ENCODE measurements at places on chromosomes 7 and 10.
A peak's percentile ranks its signal among the peaks of the same experiment; 100 is the strongest.

- no peak for DNase-seq
Observed at GRCh38 chr7:158476331-158476932, 111.2 kb downstream of the PTPRN2 start.

DNA sequence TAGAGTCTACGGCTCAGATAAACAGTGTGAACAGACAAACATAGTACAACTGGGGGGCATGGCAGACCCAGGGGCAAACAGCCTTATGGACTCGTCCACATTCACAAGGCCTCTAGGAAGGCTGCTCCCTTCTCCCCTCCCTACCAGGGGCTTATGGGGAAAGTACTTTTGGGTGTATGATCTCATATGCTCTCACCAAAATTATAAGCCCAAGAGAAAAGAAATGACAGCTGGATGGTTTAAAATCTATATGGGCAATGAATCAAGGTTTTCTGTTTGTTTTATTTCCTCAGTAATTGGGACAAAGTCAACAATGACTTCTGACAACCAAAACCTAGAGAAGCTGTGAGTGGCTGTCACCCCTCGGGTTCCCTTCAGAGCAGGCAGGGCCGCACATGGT is 144.4 kb downstream of the PKD1L1 start:
- DNase-seq, result no peak

GRCh38 chr10:209357-209756 is 74.1 kb downstream of the ZMYND11 start:
- DNase-seq, result no peak

DNA sequence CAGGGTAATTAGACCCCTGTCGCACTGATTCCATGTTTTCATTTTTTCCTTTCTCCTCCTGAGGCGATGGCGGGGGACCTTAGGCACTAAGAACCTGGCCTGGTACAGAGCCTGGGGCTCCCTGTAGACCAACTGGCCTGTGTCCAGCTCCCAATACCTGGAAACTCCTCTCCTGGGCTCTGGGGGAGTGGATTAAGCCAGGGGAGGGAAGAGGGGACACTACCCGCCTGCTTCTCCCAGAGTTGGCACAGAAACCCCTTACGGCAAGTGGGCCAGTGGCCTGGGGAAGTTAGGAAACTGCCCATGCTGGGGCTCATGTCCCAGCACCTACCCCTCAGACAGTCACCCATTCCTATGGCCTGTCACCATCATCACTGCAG is 121.6 kb downstream of the GRID1 start:
- no peak for DNase-seq

GRCh38 chr10:12629767-12630165 is 280.4 kb downstream of the CAMK1D start:
- no peak for DNase-seq

DNA sequence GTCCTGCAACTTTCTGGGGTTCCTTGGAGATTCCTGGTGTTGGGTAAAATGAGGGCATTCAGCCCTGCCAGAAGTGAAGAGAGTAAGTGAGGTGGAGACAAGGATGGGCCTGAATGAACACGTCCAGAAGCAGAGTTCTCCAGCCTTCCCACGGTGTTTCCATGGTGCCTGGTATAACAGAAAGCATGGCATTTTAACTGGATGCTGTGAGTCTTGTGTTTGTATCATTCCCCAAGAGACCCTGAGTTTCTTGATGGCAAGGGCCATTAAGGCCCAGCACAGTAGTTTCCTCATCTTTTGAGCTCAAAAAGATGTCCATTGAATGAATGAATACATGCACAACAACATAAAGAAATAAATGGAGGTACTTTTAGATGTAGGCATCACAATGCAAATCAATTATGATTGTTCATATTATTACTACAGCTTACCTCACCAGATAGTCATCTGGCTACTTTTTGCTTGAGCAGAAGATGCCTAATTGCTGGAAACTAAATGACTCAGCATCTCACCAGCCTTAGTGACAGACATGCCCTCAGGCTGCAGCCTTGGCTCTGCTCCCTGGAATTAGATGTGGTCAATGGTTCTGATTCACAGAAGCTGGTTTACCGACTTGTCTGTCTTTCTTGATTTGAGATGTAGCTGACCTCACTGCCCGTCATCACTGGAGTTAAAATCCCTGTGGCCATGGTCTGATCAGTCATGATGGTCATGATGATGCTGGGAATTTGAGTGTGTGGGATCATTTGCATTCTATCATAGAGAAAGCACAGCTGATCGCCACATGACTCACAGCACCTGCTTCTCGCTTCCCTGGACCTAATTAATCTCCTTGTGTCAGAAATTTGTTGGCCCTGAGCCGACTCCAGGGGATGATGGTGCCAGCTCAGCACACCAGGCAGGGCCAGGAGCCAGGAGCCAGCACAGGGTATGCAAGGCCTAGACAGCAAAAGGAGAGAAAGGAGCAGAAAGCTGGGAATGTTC is 83.9 kb downstream of the CXCL12 start:
- peak; percentile 96 for DNase-seq

GRCh38 chr7:54345746-54346145 is 196.4 kb upstream of the VSTM2A start:
- DNase-seq, result no peak

DNA sequence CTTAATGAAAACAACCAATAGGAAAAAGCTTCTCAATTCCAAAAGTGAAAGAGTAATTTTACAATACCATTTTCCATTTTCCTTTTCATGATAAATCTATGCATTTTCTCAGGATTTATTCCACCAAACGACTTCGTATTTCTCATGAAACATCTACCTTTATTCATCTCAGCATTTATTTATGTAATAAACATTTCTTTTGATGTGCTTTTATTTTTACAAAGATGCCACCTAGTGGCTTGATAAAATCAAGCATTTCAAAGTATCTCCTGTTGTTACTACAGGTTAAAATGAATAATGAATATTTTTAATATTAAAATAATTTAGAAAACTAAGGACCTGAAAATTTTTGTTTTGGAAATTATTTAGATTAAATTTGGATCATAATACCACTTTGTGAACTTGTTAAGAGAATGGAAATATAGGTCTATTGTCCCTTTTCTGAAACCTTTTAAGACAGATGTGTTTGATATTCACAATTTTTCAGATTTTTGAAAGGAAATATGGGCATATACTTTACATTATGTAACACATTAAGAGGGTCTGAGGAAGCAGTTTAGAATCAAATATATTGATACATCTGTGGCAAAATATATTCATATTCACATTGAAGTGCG is 2.7 kb upstream of the IQUB start:
- no peak for DNase-seq

DNA sequence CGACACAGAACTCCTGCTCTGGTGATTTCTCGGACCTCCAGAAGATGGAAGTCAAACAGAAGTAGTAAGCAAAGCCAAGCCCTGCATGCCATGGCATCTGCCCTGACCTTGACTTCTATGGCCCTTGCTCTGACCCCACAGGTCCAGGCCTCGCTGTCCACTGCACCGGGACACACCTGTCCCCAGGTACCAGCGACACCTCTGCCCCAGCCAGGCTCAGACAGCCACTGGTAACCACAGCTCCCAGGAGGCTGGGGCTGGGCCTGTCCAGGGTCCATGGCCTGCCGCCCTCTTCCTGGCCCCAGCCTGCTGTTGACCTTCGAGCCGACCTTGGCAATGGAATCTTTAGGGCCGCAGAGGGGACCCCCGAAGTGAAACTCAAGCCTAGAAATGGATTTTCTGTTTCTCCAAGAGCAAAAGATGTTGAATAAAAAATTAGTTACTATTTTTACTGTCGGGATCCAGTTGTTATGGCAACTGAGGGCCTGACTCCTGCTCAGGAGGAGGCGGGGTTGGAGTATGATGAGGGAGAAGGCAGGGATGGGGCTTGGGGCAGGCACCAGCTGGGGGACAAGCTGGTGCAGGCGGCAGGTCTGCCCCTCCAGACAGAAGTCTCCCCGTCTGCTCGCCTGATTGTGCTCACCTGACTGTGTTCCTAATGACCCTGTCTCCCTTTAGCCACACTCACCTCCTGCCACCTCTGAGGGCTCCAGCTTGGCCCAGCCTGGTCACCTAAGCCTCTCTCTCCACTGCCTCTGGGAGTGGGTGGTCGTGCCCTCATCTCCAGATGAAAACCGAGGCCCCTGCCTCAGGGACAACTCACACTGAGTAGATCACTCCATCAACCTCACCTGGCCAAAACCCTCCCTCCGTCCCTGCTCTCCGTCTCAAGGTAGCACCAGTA is 4.1 kb upstream of the MMD2 start:
- no peak for DNase-seq

- no peak for DNase-seq
Observed at GRCh38 chr10:7507887-7508726, 97.3 kb upstream of the SFMBT2 start.

- DNase-seq, result no peak
Observed at GRCh38 chr10:87659571-87660483, at the start of gene PAPSS2. Gene PAPSS2, plus strand, starts transcription at chr10:87659878. Its CDS starts 104 bp downstream, at chr10:87659982.

DNA sequence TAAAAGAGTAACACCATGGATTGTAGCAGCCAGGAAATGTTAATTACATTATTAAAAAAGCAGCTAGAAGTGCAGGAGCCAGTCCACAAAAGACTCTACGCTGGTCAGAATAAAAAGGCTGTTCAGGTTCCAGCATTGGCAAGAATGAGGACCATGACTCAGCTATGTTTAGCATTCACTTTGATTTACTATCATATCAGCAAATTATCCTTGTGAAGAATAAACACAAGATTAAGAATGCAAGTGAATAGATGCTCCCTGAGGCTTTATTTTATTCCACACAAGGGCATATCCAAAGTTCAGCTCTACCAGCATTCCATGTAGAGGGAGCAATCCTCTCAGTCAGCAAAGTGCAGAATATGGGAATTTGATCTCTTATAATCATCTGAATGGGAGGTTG is 13.6 kb downstream of the DGKB start:
- DNase-seq, result peak; percentile 6

DNA sequence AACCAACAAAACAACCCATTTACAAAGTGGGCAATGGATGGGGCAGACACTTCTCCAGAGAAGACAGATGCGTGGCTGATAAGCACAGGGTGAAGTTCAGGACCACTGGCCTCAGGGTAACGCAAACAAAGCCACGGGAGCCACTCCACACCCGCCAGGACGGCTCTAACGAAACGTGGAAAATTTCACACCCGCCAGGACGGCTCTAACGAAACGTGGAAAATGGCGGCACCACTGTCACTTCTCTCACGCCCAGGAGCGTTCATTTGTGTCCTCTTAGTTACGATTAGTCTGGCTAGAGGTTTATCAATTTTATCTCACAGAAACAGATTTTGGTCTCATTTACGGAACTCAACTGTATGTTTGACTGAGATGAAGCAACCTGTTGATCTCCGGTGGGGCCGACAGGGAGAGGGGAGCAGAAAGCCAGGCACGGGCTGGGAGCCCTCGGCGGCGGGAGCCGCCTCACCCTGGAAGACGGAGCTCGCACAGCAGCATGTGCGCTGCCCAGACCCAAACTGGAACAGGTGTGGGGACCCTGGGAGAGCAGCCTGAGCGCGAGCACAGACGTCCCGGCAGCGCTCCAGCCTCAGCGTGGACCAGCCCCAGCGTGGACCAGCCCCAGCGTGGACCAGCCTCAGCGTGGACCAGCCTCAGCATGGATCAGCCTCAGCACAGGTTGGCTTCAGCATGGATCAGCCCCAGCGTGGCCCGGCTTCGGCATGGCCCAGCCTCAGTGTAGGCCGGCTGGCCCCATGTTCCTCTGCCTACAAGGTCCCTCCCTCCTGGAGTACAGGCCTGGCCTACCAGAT is 243.5 kb downstream of the MAD1L1 start:
- no peak for DNase-seq

DNA sequence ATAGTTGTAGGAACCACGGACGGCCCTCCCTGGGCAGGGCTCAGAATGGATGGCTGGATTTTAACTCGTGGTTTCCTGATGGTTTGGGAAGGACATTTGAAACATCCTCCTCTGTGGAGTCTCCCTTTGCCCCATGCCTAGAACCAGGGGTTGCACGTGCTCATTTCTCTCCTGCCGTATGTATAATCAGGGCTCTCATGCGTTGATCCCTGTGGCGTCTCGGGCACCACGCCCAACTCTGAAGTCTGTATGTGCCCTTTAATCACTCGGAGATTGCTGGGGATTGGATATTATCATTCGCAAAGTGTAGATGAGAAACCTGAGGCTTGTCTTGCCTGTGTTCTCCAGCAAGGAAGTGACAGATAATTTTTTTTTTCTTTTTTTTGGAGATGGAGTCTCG is 257.1 kb downstream of the CAMK1D start:
- no peak for DNase-seq

GRCh38 chr7:1703441-1703840 is 33.4 kb downstream of the ELFN1 start:
- DNase-seq, result no peak

DNA sequence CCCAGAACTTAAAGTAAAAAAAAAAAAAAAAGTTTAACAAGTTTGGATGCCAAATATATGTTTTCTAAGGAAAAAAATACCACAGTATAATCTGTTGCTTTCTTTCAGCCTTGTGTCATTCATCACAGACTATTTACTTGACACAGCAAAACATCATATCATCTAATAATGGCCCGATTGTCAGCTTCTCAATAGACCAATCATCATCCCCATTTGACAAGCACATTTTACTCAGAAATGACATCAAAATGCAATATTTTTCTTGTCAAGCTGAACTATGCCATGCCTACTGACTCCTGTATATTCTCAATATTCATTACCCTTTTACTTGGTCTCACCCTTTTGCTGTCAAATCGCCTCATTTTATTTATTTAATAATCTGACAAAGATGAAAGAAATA is 249.7 kb downstream of the NRG3 start:
- no peak for DNase-seq

GRCh38 chr7:33905389-33906032 is at the start of gene BMPER:
Gene BMPER, plus strand, starts transcription at chr7:33905539. Its CDS starts 75 bp downstream, at chr7:33905614.
- DNase-seq, result no peak

- DNase-seq, result peak; percentile 1
Observed at GRCh38 chr7:8481752-8482446, 48.5 kb downstream of the NXPH1 start.

Measured in skeletal muscle cell (primary cell).